NCI-H187 (cell line): ENCODE measurements at places on chromosomes 6 and 20.
A peak's percentile ranks its signal among the peaks of the same experiment; 100 is the strongest.

GRCh38 chr6:104941729-104942091 lies 15.2 kb upstream of the LIN28B start:
- no peak for DNase-seq

GRCh38 chr6:110037726-110038295 lies 59.7 kb downstream of the GPR6 start:
- DNase-seq = no peak

GRCh38 chr6:106886081-106886843 lies 88.3 kb downstream of the CD24 start:
- no peak for DNase-seq

DNA sequence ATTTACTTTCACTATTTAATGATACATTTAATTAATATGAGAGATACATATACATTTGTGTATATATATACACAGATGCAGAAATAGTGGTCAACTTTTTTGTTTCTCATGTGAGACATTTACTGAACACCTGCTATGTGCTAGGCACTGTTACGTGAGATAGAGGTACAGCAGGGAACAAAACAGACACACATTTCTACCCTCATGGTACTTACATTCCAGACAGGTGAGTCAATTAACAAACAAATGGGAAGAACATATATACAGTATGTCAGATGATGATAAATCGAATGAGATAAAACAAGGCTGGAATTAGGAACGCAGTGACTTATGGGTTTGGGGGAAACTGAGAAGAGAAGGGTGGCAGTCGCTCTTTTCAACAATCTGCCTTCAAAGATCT lies 5.1 kb downstream of the TFB1M start:
- DNase-seq = no peak

DNA sequence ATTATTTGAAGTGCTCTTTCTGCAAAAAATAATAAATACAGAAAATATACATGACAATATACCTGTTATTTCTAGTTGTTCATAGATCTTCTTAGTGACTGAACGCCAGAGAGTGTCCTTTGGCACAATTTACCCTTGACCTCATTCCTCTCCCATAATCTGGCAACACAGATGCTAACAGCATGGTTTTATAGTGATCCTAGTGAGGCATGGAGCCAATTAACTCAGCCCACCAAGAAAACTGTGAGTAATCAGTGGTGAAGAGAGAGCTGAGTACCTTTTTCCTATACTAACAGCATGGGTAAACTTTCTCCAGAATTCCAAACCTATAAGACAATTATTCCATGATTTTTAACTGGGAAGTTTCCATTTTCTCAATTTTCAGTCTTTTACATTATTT lies 61.0 kb downstream of the VGLL2 start:
- DNase-seq = no peak

DNA sequence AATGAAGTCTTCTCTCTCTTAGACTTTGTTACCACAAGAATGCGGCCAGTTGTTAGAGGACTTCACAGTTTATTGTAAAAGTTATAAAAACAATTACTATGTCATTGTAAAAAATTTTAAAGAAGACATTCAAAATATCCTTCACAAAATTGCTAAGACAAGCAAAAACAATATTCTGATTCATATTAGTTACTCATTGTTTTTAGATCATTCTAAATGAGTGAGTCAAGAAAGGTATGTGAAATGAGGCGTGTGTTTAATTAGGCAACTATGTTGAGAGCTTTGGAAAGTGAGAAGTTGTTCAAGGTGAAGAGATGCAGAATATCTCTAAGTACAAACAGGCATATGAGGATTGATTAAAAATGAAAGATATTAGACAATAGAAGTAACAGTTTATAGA lies 875.3 kb downstream of the EYS start:
- DNase-seq = no peak

DNA sequence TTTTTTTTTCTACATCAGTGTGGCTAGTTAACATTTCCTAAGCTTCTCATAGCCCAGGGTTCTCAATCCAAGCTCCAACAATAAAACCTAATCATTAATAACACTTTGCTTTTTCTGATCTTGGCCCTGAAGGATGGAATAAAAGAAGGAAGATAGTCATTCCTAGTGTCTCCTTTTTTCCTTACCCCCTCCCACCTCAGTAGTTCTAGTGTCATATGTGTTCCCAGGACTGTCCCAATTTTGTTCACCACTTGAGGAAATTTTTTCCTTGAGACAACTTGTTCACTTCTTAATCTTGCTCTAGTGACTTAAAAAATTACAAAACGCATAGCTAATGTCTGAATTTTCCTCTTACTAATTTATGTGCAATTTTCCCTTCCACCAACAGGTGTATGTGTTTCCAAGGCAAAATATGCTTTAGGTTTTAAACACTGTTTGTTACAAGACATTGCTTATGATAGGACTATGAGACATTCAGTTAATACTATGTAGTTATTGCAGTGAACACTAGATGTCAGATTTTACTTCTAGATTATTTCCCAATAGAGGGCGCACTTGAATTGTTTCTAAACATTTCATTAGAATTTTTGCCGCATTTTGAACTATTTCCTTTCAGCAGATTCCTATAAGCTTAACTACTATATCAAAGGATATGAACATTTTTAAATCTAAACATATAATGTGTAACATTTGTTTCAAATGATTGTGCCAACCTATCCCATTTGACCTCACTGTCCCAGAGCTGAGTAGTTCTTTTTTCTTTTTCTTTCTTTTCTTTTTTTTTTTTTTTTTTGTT lies 18.5 kb upstream of the C6orf141 start:
- DNase-seq = no peak

DNA sequence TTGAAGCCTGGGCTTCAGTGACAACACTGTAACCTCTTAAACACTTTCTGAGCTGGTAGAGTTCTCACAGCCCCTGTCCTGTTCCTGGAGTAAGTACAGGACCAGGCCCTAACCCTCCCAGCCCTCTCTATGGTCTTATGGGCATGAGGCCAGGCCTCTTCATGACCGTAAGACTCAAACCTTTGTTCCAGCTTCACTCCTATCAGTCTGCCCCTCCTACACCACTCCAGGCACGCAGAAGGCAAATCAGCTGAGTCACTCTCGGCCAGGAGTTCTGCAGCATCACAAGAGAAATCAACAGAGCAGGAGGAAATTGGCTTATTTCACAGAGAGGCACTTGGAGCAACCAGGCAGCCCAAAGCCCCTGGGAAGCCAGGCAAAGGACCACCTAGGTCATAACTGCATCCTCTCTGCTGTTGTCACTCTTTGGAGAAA lies 25.3 kb upstream of the CHD6 start:
- DNase-seq = no peak

DNA sequence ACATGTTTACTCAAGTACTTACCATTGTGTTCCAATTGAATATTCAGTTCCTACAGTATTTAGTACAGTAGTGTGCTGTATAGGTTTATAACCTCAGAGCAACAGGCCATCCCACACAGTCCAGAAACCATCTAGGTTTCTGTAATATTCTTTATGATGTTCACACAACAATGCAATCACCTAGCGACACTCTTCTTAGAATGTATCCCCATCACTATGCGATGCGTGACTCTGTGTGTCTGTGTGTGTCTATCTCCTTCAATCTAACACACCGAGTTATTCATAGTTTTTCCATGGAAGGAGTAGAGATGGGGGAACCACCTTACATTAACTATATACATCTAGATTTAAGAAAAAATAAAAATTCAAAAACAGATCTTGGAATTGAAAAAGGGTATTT lies 161.7 kb downstream of the INSM1 start:
- DNase-seq = no peak

- DNase-seq = peak; percentile 81
These were observed 85.3 kb upstream of the SLC22A23 start for GRCh38 chr6:3542032-3542640.

GRCh38 chr6:169991913-169992312 lies 240.5 kb downstream of the ERMARD start:
- no peak for DNase-seq

- DNase-seq = no peak
These were observed 220.0 kb upstream of the SPTLC3 start for GRCh38 chr20:12788632-12789299.

DNA sequence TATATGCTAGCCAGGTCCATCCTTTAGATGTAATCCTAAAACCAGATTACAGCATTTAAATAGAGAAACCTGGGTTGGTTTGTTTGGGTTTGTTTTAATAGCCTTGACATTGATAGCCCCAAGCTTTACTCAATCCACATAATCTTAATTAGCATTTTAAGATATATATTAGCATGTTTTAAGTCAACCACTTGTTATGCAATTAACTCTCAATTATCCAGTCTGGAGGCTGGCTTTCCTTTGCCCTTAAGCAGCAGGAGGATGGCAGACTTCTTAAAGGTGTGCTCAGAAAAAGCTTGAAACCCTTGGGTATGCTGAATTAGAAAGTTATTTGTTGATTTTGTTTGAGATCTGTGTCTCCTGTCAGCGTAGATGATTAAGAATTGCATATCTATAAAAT lies 46.3 kb upstream of the SMIM28 start:
- DNase-seq = no peak

DNA sequence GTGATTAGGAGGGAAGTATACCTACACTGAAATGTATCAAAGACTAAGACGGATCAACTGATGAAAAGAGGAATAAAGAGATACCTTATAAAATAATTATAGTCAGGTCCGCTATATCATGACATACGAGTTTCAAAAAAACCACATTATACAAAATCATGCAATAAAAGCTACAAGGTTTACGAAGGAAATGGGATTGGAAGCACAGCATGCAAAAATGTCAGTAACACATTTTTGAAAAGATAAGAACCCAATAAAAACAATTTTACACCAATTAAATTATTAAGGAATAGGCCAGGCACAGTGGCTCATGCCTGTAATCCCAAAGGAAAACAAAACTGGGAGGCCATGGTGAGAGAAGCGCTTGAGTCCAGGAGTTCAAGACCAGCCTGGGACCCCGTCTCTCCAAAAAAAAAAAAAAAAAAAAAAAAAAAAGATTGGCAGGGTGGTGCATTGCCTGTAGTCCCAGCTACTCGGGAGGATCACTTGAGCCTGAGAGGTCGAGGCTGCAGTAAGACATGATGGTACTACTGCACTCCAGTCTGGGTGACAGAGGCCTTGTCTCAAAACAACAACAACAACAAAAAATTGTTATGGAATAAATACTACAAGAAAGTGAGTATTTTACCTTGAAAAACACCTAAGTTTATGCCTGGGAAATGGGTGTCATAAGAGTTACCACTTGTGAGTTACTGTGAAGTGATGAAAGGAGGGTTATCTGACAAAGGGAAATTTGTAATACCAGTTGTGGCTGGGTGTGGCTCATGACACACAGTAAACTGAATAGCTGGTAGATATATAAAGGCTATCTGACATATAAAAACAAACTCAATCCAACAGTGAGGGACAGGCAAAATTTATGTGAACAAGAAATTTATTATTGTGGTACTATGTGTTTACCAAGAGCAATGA lies 45.2 kb downstream of the RANBP9 start:
- DNase-seq = no peak

DNA sequence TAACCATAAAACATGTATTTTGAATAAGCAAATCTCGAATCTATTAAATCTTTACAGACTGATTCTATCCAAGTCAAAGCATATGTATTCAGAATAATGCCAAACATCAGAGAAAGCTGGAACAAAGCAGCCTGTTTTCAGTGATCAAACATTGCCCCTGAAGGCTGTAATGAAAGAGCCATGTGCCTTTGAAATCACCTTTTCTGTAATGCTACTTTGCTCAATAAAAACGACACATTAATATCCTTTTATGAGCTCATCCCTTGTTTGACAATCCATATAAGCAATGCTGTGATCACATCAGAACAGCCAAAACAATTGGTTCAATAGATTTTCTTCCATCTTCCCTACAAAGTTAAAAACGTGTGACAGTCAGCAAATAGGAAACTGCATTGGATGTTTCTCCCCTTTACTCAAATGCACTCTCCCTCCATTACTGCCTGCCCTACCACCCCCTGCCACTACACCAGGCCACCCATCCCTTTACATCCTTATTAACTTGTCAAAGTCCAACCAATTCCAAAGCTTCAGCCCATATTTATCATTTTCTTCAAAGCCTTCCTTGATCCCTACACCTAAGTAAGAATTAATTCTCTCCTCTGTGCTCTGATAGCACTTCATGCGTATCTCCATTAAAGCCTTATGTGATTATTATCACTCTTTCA lies 42.0 kb downstream of the THEMIS start:
- DNase-seq = no peak

DNA sequence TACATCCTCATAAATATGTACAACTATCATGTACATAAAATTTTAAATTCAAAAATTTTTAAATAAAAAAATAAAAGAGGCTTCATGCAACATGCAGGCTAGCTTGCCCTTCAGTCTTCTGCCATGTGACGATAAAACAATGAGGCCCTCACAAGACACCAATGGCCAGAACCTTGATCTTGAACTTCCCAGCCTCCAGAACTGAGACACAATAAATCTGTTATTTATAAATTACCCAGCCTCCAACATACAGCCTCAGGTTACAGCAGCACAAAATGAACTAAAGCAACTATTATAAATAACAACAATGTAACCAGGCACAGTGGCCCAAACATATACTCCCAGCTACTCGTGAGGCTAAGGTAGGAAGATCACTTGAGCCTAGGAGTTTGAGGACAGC lies 42.8 kb downstream of the SERAC1 start:
- no peak for DNase-seq

GRCh38 chr6:32415521-32416019 lies 8.6 kb upstream of the BTNL2 start:
- DNase-seq = peak; percentile 43
